ENCODE measurements at places on chromosomes 11 and 22.

DNA sequence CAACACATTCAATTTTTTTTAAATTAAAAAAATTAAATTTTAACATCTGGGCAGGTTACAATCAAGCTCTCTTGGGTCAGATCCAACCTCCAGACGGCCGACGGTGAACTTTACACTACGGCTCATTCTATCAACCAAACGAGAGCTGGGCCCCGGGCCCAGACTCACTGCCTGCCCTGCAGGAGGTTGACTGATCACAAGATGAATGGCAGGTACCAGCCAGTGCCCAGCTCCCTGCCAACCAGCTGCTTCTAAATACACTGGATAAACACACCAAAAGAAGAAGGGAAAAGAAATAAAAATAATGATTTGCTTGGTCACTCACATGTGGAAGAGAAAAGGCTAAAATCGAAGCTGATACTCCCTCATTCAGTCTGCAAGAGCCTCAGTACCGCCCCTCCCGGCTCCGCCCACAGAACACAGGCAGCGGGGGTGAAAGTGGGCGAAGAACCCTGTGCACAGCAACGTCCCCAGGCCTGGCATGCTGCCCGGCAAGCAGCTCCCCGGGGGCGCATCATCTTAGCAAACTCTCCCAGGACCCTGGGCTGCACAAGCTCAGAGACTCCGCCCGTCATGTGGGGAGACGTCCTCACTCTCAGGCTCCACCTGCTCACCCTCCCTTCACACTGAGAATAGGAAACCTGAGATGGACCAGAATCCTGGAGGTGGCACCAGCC is 303.4 kb downstream of the SHANK2 start:
- DNase-seq = peak; percentile 39

DNA sequence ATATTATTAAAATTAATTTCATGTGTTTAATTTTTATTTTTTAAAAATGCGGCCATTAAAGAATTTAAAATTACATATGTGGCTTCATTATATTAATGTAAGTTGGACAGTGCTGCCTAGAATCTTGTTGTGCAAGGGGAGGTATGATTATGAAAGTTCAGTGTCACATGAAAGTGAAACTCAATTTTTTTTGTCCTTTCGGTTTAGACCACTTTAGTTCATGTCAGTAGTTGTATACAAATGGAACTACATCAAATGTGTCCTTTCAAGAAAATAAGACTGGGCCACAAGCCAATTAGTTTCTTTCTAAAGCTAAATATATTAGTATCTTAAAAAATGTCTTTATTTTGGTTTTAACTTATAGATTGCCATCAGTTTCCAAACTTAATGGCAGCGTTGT is 35.7 kb downstream of the TBCEL start:
- DNase-seq = no peak

DNA sequence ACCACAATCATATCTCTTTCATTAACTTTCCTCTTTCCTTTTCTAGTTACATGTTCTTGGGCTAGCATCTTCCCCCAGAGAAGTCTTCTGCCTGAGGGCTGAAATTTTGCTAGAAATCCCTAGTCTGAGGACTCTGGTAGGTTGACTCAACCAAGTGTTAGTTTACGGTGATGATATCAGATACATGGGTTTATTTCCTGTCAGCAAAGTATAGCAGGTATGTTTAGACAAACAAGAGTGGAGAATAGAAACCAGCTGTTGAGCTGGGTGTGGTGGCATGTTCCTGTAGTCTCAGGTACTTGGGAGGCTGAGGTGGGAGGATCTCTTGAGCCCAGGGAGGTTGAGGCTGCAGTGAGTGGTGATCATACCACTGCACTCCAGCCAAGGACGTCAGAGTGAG is 11.2 kb downstream of the FOLR1 start:
- no peak for DNase-seq

DNA sequence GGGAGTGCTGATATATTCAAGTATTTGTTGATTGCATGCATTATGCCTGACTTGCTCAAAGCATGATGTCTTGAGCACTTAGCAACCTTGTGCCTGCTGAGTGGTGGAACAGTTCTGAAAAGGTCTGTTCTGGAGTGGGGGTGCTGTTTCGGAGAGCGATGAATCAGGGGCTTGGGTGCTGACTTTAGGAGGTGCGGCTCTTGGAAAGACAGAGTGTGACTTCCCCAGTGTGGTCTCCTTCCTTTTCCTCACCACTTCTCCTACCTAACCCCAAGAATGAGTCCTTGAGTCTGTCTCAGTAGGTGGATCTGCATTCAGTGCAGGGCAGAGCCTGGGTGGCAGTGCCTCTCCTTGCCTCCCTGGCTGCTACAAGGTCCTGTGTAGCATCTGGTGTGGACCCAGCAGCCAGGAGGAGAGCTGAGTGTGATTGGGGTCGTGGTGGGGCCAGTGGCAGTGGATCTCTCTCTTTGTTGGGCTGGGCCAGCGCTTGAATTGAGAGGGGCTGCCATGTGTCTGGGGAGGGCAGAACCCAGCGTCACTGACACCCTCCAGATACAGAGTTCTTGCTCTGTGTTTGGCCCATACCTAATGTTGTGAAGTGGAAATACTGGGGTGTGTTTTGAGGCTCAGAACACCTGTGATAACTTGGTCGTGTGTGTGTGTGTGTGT is 35.9 kb downstream of the ST3GAL4 start:
- no peak for DNase-seq

GRCh38 chr11:4664786-4665185 is 21.0 kb downstream of the OR51E1 start:
- DNase-seq = no peak

- DNase-seq = no peak
Observed at GRCh38 chr22:34781681-34782080, 284.3 kb upstream of the ISX start.

DNA sequence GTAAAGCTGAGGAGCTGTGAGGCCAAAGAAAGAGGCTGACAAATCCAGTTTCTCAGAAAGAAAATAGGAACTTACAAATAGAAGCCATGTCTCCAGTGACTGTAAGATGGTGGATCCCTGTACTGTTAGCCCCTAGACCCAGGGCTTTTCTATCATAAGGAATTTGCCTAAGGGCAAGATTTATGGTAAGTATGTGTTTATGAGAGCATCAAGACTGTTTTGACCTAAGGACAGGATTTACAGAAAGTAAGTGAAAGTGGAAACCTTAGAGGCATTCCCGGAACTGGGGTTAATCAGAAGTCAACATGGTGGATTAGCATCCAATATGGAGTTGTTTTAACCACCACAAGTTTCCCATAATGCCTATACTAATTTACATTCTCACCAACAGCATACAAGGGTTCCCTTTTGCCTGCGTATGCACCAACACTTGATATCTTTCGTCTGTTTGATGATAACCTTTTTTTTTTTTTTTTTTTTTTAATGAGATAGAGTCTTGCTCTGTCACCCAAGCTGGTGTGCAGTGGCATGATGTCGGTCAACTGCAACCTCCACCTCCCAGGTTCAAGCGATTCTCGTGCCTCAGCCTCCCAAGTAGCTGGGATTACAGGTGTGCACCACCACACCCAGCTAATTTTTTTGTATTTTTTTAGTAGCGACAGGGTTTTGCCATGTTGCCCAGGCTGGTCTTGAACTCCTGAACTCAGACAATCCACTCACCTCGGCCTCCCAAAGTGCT is 40.2 kb downstream of the BIRC2 start:
- DNase-seq = no peak

DNA sequence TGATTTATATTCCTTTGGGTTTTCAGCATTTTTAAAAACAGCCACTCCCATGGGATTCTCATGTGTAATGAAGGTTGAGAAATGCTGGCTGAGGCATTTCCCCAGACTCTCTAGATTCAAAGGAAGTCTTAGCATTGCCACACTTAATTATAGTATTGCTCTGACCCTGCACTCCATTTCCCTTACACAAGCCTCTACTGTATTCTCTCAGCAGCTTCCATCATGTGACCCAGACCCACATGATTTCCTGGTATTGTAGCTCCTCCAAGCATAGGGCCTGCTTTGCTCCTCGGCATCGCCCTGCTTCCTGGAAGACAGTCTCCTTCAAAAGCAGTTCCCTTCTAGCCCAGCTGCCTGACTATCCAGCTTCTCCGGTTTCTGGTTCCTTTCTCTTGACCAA is 261.5 kb downstream of the LARGE1 start:
- DNase-seq = no peak

DNA sequence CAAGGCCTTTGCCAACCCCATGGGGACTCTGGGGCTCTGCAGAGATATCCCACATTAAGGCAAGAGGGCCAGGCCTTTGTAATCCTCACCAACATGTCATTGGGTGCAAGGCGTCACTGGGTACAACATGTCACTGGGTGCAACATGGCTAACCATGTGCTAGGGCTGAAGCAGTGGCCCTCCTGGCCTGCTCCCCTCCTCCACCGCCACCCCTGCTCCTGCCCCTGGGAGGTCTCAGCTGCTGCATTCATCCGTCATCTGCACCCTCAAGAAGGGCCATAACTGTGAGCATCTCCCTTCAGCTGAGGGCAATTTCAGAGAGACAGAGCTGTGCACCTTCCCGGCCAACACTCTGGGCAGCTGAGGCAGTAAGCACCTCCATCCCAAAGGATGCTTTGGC is 16.7 kb upstream of the OAF start:
- DNase-seq = no peak

- DNase-seq = no peak
Observed at GRCh38 chr11:61108847-61109585, 6.7 kb downstream of the CD5 start.
